Ovary (tissue), 10 donors: ENCODE measurements at places on chromosomes 6 and 20. TPM values are rescaled to one million over a fixed set of nuclear protein-coding genes. Genes with fewer than 3 reads are reported as not detected.

The SAPCD1 gene
- total RNA-seq: 4.2 TPM

The IYD gene
- not detected for total RNA-seq

The CCN5 gene
- total RNA-seq: 99.4 TPM

The PXDC1 gene
- 21.6 TPM for total RNA-seq

The DSP gene
- 3.9 TPM for total RNA-seq

The WFDC5 gene
- total RNA-seq: not detected

The SNX14 gene
- 53.5 TPM for total RNA-seq

The CTCFL gene
- not detected for total RNA-seq

The EBF4 gene
- 36.2 TPM for total RNA-seq

The RBPJL gene
- total RNA-seq: not detected

The ADGRF4 gene
- total RNA-seq: 0.34 TPM

The CNKSR3 gene
- total RNA-seq: 10.8 TPM

DNA sequence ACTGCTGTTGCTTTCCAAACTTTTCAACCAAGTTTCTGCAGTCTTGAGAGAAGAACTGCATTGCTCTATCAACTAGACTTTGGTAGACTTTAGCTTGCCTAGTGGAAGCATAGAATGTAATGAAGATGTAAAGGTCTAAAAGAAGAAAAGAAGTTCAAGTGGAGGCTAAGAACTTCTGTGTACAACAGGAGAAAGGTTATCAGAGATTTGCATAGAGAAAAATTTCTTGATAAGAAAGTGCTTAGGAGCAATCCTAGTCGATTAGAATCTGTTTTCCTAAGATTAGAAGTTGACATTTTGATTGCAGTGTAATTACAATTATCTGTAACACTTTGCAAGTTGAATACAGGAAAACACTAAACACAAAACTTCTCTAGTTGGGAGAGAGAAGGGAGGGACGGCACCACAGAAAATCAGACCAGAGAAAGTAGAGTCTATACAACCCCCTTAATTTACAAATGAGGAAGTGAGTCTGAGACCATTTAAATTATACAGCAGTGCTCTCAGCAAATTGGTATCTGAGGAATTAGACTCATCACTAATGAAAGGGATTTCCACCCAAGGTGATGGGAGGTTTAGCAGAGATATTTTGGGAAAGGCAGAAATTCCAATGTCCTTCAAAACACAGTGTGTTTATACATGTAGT lies 194.3 kb upstream of the MARCKS start:
- no peak for DNase-seq

GRCh38 chr6:137926207-137926731 lies 59.2 kb downstream of the TNFAIP3 start:
- DNase-seq: no peak

GRCh38 chr6:52098721-52099120 lies 11.3 kb upstream of the PKHD1 start:
- DNase-seq: no peak

GRCh38 chr6:47278545-47278944 lies 31.2 kb downstream of the TNFRSF21 start:
- no peak for DNase-seq

DNA sequence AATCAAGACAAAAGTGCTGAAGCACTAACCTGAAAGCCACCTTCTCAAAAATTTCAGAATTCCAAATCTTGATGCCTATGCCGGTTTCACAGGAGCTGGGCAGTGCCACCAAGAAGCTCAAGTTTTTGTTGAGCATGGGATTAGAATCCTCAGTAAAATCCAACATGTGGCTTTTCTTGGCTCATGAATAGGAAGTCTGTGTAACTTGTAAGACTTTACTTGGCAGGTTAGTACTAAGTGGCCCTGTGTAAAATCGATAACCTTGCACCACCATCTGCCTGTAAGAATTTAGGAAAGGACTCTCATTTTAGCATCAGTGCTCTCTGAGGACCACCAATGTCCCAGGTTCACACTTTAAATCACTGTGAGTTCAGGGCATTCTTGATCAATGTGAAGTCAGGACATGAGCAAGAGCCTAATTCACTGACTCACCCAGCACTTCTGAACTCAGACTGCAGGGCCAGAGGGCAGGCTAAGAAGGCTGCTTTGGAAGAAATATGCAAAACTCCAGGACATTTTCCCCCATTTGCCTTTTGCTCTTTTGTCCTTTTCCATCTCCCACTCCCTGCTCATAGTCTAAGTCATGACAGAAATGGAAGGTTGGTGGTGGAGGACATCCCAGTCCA lies 113.2 kb downstream of the EDN1 start:
- DNase-seq: no peak

DNA sequence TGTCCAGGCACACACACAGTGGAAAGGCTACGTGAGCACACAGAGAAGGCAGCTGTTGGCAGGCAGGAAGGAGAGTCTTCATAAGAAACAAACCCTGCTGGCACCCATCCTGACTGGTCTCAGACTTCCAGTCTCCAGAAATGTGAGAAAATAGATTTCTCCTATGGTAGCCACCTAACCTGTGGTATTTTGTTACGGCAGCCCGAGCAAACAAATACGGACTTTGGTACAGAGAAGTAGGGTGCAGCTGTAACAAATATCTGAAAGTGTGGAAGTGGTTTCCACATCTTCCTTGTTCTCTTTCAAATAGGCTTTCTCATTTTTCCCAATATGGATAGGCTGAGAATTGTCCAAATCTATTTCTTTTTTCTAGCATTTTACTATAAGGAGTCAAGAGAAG lies 94.6 kb downstream of the ADGB start:
- no peak for DNase-seq

GRCh38 chr20:19628570-19629134 lies 129.4 kb upstream of the RIN2 start:
- DNase-seq: no peak

DNA sequence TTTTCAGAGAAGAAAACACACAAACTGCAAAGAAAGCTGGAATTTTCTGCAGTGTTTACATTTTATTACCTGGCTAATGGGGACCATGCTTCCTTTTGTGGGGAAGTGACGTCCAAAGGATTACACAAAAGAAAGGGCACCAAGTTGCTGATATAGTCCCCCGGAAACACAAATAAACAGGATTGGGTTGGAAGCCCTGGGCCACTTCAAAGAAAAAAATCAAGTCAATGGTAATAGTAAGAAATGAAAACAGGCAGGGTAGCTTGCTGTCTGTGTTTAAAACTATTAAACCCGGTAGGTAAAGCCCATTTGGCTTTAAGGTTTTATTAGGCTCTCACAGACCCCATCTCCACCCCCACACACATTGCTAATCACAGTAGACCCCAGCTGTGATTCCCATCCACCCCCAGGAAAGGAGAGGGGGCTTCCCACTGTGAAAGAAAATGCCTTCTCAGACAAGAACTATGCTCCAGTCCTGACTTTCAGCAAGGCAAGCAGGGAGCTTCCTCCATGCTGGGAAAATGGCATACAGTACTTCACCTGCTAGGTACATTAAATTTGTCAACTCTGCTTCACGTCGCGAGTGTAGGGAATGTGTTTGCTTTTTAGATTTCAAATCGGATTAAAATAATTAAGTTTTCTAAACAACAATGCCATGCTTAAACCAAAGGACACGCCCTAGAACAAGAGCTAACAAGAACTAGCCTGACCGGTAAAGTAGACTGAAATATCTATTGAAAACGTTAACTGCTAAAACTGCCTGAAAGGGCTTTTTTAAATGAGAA lies 1.1 kb downstream of the PERP start:
- DNase-seq: no peak

DNA sequence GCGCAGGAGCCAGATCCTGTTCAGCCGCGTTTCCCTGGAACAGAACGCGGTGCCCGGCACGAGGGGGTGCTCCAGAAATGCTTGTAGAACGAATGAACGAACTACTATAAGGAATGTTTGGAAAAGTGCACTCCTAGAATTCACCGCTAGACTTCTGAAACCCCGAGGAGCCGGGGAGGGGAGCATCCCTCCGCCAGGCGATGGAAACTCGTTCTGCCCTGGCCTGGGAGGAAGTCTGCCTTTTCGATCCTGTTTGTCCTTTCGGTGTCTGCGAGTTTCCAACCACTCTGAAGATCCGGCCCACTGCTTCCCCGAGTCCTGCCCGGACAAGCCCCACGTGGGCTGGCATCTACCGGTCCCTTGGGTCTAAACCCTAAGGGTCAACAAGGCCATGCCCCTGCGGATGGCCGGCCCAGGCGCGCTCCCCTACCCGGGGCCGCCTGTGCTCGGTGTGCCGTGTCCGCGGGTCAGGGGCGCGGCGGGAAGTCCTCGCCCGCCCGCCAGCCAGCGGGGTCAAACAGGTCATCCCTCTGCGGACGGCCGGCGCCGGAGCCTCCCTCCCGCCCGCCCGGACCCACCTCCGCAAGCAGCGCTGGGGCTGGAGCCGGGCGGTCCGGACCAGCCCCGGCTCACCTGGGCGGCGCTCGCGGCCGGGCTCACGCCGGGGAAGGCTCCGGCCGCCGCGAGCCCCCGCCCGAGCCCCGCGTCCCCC lies 526 bp downstream of the SULF2 start:
- DNase-seq: peak; percentile 49

DNA sequence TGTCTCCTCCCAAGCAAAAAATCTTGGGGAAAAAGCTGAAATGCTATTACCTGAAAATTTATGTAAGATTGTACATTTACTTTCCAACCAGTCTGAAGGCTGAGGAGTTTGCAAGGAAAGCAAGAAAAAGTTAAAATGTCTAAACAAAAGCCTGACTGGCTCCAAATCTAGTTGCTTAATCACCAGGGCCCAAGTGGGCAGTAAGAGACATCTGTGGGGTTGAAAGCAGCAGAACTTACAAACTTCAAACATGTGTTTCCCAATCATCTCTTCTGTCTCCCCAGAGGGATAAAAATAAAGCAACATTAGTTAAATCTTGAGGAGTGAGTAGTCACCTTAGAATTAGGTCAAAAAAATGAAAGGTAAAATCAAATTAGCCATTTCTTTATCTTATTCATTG lies 98.6 kb downstream of the OGFRL1 start:
- DNase-seq: no peak

DNA sequence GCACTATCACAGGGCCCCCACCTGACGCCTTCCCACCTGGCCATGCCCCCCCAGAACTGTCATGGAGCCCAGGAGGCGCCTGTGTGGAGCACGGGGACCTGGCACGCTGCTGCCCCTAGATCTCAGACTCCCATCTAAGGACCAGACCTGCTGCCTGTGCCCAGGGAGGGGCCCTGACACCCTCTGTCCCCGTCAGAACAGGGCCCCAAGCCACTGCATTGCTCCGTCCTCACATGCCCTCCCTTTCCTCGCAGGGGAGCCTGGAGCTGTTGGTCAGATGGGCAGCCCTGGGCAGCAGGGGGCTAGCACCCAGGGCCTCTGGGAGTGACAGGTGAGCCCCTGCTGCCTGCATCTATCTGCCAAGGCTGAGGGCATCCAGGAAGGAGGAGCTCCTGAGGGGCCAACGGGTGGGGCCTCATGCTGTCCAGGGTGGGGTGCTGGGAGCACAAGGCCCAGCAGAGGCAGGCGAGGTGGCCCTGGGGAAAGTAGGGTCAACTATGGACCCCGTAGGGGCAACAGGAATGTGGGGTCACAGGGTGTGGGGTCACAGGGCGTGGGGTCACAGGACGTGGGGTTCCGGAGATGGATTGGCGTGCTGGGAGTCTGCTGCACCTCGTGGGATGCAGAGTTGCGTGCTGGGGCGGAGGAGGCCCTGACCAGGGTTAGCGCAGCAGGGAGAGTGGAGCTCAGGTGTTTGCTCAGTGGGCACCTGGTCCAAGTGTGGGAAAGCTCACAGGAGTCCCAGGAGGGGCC lies 31.6 kb downstream of the CHRNA4 start:
- DNase-seq: no peak

DNA sequence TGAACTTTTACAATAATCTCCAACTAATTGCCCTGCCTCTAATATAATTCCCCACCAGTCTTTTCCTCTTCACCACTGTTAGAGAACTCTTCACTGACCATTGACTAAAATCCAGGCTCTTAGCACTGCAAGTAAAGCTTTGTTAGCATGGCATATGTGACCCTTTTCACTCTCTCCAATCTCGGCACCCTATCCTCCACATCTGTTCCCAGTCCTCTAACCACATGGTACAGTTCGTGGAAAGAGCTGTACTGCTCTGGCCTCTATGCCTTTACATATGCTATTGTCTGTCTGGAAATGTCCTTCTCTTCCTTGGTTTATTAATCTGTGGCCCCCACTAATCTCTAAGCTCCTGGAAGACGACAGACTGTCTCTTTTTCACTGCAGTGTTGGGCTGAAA lies 63.0 kb upstream of the EIF2S2 start:
- no peak for DNase-seq

- DNase-seq: no peak
Observed at GRCh38 chr6:19036196-19036555, 649.0 kb downstream of the RNF144B start.
